Pancreas (tissue), 10 donors: ENCODE measurements at places on chromosomes 7 and 10. TPM values are rescaled to one million over a fixed set of nuclear protein-coding genes. Genes with fewer than 3 reads are reported as not detected.

DNA sequence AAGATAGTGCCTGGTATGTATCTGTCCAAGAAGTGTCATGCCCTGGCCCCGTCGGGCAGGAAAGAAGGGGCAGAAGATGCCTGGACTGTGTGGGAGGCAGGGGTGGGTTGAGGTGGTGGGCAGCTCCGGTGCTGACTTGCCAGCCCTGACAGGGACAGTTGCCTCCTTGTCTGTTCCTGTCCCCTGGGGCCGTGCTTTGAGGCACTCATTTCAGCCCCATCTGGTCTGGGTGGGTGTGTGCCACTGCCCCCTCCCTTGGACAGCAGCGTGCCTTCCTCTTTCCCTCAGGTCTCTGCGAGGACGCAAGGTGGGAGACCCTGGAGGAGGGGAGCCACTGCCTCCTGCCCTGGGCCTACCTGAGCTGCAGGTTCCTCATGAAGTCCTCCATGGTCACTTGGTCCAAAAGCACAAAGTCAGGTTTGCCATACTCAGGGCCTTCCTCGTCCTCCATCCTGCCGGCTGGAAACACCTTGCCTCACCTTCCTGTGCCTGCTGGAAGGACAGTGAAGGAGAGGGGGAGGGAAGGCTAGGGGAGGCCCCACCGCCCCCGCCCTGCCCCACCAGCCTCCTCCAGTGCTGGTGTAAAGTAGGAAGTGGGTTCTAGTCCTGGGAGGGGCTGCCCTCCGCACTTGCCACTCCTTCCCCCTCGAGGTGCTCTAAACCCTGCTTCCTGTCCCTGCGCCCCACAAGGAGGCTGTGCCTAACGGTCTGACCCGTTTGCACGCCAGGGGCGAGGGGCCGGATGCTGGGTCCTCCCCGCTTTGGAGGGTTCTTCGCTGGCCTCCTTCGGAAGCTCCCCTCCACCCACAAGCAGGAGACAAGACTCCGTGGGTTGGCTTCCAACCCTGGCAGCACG is at the start of gene MYO1G:
TSS of gene MYO1G (minus strand) at position 505 of the 856 bp plus-strand sequence. CDS start at position 451, 54 bp downstream.
- no peak for DNase-seq
- no peaks in the 10 kb centered on the region for H3K4me1 ChIP-seq
- H3K36me3 ChIP-seq, result peaks cover 15% of the 10 kb centered on the region
- no peak within 1 kb of the TSS for H3K27ac ChIP-seq
- no peaks in the 10 kb centered on the region for H3K27me3 ChIP-seq

DNA sequence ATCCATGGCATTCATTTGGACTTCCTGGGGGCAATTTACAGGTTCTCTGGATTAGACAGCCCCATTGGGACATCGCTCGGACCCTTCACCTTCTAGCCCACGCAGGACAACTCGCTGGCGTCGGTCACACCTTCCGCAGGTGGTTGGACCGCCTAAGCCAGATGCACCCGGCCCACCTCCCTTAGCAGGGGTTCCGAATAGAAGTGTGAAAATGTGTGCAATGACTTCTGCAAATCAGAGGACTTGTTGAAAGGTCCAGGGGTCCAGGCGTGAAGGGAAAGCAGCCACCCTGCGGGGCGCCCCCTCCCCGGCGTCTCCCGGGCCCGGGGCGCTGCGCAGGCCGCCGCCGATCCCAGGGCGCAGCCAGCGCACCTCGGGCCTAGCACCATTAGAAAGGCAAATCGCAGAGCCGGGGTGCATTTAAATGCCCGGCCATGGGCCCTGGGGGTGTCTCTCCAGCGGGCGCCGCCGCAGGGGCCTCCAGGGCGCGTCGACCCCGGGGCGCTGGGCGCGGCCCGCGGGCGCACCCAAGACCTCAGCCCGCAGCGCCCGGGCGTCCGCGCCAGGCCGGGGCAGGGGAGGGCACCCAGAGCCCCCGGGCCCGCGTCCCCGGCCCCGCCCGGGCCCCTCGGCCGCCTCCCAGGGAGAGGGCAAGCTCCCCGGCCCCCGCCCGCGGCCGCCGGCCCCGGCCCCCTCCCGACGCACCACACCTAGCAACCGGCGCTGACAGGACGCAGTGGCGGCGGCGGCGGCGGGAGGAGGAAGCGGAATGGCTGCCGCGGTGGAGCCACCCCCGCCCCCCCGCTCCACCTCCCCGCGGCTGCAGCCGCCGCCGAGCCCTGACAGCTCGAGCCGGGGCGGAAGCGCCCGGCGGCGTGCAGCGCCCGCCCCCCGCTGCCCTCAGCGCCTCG is 1.2 kb downstream of the JAZF1 start:
- H3K4me3 ChIP-seq, result peak overlapping the region; percentile 67
- H3K27ac ChIP-seq, result peak overlapping the region; percentile 64
- no peaks in the 10 kb centered on the region for H3K36me3 ChIP-seq

Gene TAS2R4
- total RNA-seq, result 0.46 TPM

GRCh38 chr10:45553155-45553554 is 119.4 kb downstream of the ZFAND4 start:
- DNase-seq, result no peak
- no peaks in the 10 kb centered on the region for H3K4me1 ChIP-seq

DNA sequence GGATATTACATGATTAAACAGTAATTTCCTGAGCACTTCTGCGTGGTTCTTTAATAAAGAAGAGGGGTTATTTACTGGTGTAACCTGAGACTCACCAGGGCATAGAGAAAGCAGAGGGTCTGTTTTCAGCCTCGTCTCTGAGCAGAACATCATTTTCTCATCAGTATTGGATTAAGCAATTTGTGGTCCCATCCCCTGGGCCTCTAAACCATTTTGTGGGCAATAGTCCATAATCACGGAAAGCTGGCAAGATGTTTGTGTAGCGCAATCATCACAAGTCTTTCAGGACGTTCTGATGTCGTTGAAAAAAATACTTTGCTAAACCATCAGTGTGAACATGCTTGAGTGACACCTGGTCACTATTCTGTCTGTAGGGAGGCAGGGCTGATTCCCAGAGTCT is 37.1 kb upstream of the SEC61G start:
- DNase-seq, result no peak
- no peaks in the 10 kb centered on the region for H3K36me3 ChIP-seq
- no peaks in the 10 kb centered on the region for H3K27me3 ChIP-seq
- H3K4me3 ChIP-seq, result no peak overlapping the region
- no peaks in the 10 kb centered on the region for H3K4me1 ChIP-seq

- H3K4me1 ChIP-seq, result no peaks in the 10 kb centered on the region
- no peak for DNase-seq
- H3K36me3 ChIP-seq, result no peaks in the 10 kb centered on the region
Measured at GRCh38 chr10:75977139-75977538, 545.7 kb downstream of the LRMDA start.

DNA sequence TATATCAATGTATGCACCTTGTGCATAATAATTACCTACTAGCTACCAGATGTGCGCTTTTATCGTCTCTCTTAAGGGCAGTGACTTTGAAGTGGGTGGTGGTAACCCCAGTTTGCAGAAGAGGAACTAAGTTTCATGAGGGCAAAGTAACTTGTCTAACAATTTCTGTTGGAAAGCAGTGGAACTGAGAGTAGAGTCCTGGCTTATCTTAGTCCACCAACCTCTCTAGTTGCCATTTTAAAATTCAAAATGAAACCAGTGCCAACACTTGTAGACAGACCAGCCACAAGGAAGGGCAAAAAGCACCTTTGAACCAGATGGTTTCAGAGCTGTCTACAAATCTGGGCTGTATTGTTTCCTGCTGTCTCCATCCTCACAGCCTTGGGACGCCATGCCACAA is 32.0 kb upstream of the RBM20 start:
- no peak for DNase-seq
- no peaks in the 10 kb centered on the region for H3K36me3 ChIP-seq
- H3K27ac ChIP-seq, result no peak overlapping the region
- H3K4me3 ChIP-seq, result no peak overlapping the region
- no peaks in the 10 kb centered on the region for H3K27me3 ChIP-seq
- H3K4me1 ChIP-seq, result no peaks in the 10 kb centered on the region

- no peaks in the 10 kb centered on the region for H3K36me3 ChIP-seq
- no peak for DNase-seq
- no peaks in the 10 kb centered on the region for H3K27me3 ChIP-seq
- H3K4me3 ChIP-seq, result no peak overlapping the region
- H3K27ac ChIP-seq, result peak overlapping the region; percentile 39
Measured at GRCh38 chr10:11170993-11171851, 153.6 kb downstream of the CELF2 start.

- H3K27me3 ChIP-seq, result no peaks in the 10 kb centered on the region
- no peak for DNase-seq
- H3K36me3 ChIP-seq, result no peaks in the 10 kb centered on the region
- peak overlapping the region; percentile 48 for H3K27ac ChIP-seq
- no peak overlapping the region for H3K4me3 ChIP-seq
- H3K4me1 ChIP-seq, result peaks cover 3% of the 10 kb centered on the region
Measured at GRCh38 chr10:61635932-61636331, 26.8 kb upstream of the CABCOCO1 start.

Gene ICA1
- 55.5 TPM for total RNA-seq

GRCh38 chr7:129556607-129557133 is 54.3 kb downstream of the SMKR1 start:
- DNase-seq, result no peak
- no peak overlapping the region for H3K4me3 ChIP-seq
- no peak overlapping the region for H3K27ac ChIP-seq
- H3K36me3 ChIP-seq, result no peaks in the 10 kb centered on the region

DNA sequence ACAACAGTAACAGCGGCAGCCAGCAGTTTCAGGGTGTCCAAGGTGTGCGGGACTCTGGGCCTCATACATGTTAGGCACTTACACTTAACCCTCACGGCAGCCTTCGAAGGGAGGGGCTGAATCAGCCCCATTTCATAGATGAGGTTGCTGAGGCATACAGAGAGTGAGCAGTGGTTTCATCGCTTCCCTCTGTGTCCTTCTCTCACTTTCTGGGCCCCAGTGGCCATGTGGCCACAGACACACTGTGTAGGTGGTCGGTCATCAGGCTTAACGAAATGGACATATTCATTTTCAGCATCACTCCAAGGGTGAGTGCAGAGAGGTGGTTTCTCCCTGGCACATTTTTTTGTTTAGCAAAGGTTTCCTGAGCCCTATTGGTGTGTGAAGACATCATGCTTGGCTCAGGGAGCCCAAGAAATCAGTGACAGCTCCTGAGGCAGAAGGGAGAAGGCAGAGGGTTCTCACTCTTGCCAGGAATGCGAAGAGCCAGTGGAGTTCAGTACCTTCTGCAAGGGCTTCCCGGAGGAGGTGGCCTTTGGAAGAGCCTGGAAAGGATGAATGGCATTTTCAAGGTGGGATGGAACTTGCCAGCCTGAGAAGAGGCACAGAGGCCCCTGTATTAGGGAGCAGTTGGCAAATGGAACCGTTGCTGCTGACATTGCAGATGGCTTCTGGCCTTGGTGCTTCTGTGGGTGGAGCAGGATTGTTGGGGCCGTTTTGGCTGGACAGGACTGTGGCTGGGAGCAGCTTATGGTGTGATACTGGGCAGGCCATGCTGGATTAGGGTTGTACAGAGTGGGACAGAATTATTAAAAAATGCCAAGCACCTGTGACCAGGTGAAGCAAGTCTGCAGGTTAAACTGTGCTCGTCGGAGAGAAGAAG is 61.7 kb upstream of the PPIF start:
- no peaks in the 10 kb centered on the region for H3K27me3 ChIP-seq
- H3K27ac ChIP-seq, result peak overlapping the region; percentile 60
- DNase-seq, result no peak
- no peak overlapping the region for H3K4me3 ChIP-seq

Gene RSBN1L
- 8.1 TPM for total RNA-seq

DNA sequence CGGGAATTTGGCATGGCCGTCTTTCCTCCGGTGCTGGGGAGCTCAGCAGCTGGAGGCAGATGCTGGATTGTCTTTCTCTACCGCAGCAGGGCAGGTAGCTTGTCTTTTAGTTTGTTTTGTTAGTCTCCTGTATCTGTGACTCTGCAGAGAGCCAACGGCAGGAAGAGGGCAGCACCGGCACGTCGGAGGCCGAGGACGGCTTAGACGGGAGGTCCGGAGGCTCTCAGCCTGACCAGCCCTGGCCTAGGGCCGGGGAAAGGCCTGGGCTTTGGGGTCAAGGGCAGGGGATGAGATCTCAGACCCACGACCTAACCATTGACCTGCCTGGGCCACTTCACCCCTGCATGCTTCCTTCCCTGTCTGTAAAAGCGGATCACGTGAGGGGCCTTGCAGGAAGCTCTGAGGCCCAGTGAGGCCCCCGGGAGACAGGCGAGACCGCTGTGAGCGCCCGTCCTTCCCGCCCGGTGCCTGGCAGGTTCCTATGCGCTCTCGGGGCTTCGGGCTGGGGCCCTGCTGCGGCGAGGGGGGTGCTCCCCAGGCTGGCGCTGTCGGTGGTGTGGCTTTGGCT is 72.7 kb downstream of the LHPP start:
- no peak overlapping the region for H3K4me3 ChIP-seq
- H3K27ac ChIP-seq, result no peak overlapping the region
- no peaks in the 10 kb centered on the region for H3K4me1 ChIP-seq
- no peaks in the 10 kb centered on the region for H3K27me3 ChIP-seq

GRCh38 chr7:158029509-158029908 is 558.1 kb downstream of the PTPRN2 start:
- H3K4me3 ChIP-seq, result no peak overlapping the region
- DNase-seq, result no peak
- no peak overlapping the region for H3K27ac ChIP-seq

- H3K4me1 ChIP-seq, result peaks cover 9% of the 10 kb centered on the region
- H3K4me3 ChIP-seq, result no peak overlapping the region
- H3K36me3 ChIP-seq, result no peaks in the 10 kb centered on the region
- H3K27me3 ChIP-seq, result no peaks in the 10 kb centered on the region
Measured at GRCh38 chr10:23157239-23157681, 34.9 kb upstream of the PTF1A start.

Gene ELMO1
- total RNA-seq, result 3.1 TPM

- no peak overlapping the region for H3K27ac ChIP-seq
- no peaks in the 10 kb centered on the region for H3K27me3 ChIP-seq
- DNase-seq, result no peak
- no peaks in the 10 kb centered on the region for H3K36me3 ChIP-seq
Measured at GRCh38 chr10:64506963-64507362, 985.8 kb downstream of the REEP3 start.

DNA sequence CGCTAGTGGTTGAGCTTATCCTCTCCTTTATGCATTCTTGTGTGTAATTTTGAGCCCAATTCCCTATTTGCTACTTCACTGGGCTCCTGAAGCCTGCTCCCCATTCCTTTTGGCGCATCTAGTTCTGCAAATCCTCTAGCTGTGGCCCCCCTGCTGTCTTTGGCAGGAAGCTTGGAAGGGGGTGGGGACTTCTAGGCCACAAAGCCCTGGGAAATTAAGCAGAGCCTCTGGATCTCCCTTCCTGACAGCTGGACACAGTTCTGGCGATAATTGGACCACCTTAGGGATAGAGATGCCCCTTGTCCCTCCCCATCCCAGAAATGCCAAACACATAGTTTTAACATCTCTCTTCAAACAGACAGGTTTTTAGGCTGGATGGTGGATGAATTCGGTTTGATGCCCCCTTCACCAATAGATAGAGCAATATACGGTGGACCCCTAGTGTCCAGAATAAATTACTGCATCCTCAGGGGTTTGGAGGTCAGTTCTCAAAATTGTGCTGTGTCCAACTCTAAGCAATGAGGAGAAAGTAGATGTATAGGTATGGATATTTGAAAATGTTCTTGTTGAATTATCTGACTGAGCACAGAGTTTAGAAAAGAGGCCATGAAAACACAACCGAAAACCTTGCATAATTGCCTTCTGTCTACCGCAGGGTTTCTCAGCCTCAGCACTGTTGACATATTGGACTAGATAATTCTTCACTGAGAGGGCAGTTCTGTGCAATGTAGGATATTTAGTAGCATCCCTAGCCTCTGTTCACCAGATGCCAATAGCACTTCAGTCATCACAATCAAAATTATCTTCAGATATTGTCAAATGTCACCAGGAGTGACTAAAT is 75.5 kb downstream of the PAPSS2 start:
- DNase-seq, result no peak
- H3K27me3 ChIP-seq, result no peaks in the 10 kb centered on the region
- H3K4me3 ChIP-seq, result no peak overlapping the region
- no peaks in the 10 kb centered on the region for H3K36me3 ChIP-seq

GRCh38 chr10:23994459-23995046 is 214.4 kb upstream of the KIAA1217 start:
- H3K4me3 ChIP-seq, result no peak overlapping the region
- DNase-seq, result peak; percentile 50
- H3K36me3 ChIP-seq, result no peaks in the 10 kb centered on the region
- H3K27ac ChIP-seq, result no peak overlapping the region
- H3K4me1 ChIP-seq, result no peaks in the 10 kb centered on the region
- H3K27me3 ChIP-seq, result no peaks in the 10 kb centered on the region
